ENCODE measurements at places on chromosomes 2 and 18.

DNA sequence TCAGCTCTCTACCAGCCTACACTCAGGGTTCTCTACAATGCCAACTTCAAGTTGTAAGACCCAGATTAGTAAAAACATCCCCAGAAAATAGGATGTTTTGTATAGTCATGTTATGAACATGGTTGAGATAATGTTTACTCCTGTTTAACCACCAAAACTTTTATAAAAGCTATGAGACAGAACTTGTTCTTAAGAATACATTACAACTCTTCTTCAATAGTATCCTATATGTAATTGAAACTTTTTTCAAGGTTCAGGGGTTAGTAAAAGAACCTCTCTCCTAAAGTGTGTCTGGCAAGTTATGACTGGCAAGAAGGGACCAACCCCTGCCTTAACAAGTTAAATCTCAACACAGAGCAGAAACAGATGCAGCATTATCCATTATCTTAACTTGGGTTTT, 118.8 kb upstream of the STK17B start:
- DNase-seq = no peak

- DNase-seq = no peak
Measured at GRCh38 chr2:231932985-231933915, 7.1 kb upstream of the NPPC start.

GRCh38 chr2:85033388-85033787, 62.4 kb downstream of the KCMF1 start:
- DNase-seq = no peak

DNA sequence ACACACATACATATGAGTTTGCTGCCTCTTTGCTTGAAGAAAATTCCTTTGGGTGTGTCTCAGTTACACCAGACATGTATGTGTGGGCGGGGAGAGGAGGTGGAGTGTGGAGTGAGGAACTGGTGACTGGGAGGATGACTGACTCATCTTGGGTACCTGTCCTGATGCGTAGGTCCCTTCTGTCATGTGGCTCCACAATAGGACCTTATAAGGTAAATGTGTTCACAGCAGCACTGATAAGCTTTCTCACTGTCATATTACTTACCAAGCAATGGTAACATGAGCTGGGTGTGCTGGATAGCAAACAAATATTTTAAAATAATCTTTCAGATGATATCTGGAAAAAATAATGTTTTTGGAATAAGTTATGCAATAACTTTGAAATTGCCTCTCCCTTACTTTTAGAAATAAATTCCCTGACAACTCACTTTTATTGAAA, 45.1 kb downstream of the SLC9A2 start:
- no peak for DNase-seq

GRCh38 chr2:107730898-107731297, 95.8 kb upstream of the RGPD4 start:
- DNase-seq = no peak

DNA sequence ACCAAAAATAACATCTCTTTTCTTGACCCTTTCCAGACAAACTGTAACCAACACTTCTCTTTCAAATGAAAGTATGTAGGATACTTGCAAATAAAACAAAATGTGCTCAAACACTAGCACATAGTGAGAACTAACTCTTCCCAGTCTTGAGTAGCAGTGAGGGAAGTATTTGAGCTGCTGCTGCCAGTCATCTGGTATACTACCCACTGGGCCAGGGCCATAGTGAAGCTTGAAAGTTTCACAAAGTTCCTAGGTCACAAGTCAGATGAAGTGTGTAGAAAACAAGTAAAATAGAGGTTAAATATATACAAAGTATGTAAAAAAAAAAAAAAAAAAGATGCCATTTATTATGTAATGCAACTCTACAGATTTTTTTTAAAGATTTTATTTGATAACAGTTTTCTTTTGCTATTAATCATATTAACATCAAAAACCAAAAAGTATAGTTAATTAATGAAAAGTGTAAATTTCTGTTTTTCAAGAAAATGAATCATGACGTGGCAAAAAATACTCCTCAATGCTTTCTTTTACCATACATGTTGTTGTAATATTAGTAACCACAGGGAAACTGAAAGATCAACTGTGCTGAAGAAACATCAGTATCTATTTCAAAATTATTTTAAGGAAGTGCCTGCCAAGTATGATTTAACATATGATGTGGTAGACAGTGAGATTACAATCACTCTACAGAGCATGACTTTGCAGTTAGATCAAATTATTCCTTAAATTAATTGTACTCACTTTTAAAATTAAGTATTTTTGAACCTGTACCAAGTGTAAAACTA, 21.6 kb upstream of the TRIB2 start:
- no peak for DNase-seq

- no peak for DNase-seq
Measured at GRCh38 chr2:174328114-174328960, 6.4 kb upstream of the SP9 start.

All from activated naive CD4-positive, alpha-beta T cell (primary cell).